ENCODE measurements at places on chromosomes 6 and 20. TPM values are rescaled to one million over a fixed set of nuclear protein-coding genes. Genes with fewer than 3 reads are reported as not detected.

GRCh38 chr6:77318256-77318655 lies 145.0 kb downstream of the HTR1B start:
- no peak for DNase-seq

DNA sequence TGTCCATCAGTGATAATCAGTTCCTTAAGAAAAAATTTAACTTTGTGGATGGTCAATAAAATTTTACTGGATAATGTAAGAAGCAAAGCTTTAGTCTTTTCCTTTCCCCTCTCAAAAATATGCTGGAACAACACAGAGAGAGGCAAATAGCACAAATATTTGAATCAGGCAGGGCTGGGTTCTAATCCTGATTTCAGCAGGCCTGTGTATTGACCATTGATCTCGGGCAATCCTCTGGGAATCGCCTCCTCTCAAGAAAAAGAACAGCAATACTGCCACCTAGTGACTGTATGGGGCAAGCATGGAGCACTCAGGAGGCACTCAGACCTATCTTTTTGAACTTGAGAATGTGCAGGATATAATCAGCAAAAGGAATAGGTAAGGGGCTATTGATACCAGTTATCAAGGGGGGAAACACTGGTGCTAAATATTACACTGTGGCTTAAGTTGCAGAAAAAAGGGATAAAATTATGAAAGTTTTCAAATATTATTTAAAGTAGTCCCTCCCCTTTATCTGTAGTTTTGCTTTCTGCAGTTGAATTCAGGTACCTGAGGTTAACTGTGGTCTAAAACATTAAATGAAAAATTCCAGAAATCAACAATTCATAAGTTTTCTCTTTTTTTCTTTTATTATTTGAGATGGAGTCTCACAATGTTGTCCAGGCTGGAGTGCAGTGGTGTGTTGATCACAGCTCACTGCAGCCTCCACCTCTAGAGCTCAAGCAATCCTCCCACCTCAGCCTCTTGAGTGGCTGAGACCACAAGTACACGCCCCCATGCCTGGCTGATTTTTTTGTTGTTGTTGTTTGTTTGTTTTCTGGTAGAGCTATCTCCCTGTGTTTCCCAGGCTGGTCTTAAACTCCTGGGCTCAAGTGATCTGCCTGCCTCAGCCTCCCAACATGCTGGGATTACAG lies 91.8 kb upstream of the NHSL1 start:
- no peak for DNase-seq

DNA sequence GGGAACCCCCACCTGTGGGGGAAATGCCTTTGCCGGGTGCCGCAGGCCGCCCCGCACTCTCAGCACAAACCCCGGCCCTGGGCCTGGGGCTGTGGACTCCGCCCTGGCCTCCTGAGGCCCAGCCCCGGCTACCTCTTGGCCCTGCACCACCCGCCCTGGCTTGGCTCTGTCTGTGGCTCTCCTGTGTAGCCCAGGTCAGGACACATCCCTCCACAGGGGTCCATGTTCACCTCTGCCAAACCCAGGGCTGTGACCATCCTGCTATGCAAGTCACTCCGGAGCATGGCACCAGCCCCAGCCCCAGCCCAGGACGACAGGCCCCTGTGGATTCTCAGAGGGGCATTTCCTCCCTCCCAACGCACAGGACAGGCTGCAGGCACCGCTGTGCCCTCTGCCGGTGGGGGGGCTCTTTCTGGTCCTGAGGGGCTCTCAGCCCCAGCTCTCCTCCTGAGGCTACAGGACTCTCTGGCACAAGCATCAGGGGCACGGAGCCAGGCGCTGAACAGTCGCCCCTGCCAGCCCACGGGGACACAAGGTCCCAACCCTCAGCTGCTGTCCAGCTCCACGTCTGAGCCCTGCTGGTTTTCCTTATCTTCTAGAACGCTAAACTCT lies 45.7 kb downstream of the TAF4 start:
- no peak for DNase-seq

- no peak for DNase-seq
Observed at GRCh38 chr6:125888989-125889656, 67.4 kb upstream of the HINT3 start.

DNA sequence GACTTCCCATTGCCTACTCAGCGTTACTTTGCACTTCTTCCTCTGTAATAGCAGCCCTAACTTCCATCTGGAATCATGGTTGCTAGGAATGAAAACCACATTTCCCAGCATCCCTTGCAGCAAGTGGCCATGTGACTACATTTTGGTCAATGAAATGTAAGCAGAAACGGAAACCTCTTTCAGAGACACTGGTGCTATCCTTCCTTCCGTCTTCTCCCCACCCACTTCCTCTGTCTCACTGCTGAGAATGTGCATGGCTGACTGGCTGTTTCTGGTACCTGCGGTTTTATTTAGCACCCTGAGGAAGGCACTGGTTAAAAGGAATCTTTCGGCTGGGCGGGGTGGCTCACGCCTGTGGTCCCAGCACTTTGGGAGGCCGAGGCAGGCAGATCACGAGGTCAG lies 107.4 kb downstream of the SCML4 start:
- no peak for DNase-seq

DNA sequence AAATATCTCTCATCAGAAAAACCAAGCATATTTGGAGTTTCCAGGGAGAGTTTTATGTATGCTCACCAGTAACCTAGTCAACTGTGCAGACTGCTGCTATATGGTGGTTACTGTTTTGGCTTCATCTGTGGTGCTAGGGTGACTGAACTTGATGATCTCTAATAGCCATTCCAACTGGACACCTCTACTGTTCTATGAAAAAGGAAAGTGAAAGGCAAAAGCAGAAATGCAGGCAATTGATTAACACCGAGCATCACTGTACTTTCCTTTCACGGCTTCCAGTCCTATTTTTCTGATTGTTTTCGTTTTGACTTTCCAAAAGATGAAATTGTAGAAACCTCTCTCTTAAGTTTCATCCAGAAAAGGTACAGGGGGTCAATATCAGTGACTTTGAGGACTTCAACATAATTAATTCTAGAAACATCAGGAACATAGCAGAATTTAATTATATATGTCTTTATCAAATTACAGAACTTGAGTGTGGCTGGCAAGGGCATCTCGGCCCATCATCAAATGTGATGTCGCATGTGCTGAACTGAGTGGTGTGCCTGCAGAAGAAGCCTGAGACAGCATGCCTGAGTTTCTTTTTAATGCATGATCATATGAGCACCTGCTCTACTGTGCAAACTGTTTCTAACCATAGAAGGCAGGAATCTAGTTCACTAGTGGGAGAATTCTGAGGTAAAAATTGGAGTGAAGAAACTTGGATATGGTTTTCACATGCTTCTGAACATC lies 464.3 kb upstream of the FLRT3 start:
- no peak for DNase-seq

- DNase-seq = no peak
Observed at GRCh38 chr6:17086469-17086868, 15.4 kb upstream of the STMND1 start.

GRCh38 chr6:154579046-154579445 lies 68.6 kb upstream of the CNKSR3 start:
- no peak for DNase-seq

- no peak for DNase-seq
Observed at GRCh38 chr20:51345601-51346101, 196.9 kb downstream of the NFATC2 start.

- no peak for DNase-seq
Observed at GRCh38 chr20:34577061-34577460, 18.5 kb downstream of the MAP1LC3A start.

DNA sequence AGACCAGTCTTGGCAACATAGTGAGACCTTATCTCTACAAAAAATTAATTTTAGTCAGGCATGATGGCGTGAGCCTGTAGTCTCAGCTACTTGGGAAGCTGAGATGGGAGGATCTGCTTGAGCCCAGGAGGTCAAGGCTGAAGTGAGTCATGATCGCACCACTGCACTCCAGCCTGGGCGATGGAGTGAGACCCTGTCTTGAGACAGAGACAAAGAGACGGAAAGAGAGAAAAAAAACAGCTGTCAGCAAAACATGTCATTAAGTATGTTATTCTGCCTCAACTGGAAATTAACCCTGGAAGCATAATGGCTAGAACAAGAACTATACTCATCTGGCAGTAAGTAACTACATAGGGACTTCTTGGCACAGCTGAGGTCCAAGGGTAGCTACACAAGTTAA lies 7.2 kb downstream of the MMS22L start:
- no peak for DNase-seq

DNA sequence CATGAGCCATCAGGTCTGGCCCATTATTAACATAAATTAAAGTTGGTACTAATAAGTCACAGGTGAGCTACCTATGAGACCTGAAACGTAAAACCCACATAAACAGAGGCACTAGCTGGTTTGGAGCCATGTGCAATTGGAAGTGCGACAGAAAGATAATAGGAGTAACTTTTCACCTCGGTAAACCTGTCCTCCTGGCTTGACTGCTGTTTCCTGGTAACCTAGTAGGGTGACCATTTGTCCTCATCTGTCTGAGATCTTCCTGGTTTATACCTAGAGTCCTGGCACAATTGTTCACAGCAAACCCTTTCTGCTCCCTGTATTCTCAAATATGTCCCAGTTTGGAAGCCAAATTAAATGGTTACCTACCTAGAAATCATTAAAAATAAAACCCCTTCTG lies 7.4 kb downstream of the TBC1D20 start:
- DNase-seq = no peak

DNA sequence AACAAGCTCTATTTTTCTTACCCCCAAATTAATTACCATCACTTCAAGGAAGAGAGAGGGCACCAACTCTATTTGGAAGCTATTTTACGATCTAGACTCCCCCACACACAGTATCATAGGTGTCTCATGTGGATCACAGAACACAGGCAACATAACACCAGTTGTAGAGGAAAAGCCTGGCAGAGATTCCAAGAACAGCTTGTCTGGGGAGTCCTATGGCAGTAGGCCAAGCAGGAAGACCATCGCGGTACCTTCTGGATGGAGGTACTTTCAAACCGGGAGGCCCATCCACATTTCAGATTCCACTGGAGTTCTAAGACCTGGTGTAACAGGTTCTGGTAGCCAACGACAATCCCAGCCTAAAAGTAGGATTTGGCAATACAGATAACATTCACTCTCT lies 37.6 kb upstream of the SPDEF start:
- no peak for DNase-seq

DNA sequence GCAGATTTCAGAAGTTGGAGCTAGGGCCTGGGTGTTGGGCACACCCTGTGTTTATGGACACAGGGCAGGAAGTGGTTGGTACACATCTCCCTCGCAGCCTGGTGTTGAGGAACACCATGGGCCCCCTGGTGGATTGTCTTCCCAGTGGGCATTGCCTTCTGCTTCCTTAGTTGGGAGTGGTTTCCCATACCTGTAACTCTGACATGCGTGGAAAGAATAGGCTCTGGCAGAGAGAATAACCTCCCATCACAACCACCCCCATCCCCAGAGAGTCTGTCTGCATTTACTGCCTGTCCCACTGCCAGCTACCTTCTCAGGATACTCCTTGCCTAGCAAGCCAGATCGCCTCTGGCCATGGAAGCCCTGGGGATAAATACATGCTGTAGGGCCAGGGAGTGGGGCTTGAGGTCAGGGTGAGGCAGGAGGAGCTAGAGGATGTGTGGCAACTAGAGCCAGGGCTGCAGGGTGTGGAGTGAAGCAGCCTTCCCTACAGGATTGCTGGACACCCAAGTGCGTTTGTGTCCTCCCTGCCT lies 14.7 kb downstream of the LRRC73 start:
- no peak for DNase-seq

- DNase-seq = no peak
Observed at GRCh38 chr6:101722991-101723579, 329.6 kb downstream of the GRIK2 start.

DNA sequence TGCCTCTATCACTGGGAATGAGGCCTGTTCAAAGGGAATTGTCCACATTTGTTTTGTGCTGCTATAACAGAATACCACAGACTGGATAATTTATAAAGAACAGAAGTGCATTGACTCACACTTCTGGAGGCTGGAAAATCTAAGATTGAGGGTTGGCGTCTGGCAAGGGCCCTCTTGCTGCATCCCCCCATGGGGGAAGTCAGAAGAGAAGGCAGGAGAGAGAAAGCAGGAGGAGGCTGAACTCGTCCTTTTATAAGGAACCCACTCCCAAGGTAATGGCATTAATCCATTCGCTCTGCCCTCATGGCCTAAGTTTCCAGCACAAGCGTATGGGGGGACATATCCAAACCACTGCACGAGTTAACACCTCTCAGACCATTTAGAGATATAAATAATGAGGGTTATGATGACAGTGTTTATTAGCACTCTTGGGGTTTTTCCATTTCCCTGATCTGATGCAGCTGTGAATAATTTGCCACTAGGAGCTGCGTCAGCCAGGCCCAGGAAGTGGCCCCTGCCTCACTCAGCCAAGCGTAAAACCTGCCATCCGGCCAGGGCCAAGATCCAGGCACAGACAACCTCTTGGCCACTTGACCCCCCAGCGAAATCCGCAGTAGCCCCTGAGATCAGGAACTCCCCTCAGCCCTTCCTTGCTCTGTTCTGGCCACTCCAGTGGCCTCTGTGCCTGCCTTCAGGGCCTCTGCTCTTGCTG lies 14.2 kb upstream of the SLCO4A1 start:
- no peak for DNase-seq

DNA sequence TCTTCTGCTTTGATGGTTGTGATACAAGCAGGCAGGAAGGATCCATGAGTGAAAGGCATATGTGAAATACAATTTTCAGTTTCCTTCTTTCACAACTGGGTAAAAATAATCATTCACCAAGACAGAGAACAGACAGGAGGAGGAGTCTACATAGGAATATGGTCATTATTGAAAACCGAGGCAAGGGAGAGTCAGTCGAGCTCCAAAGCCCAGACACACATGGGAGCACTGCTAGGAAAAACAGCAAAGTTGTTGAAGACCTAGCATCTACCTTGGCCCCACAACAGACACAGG lies 260.6 kb downstream of the ERMARD start:
- DNase-seq = no peak

The PRND gene
- total RNA-seq = not detected

The PHACTR3 gene
- total RNA-seq = 2.1 TPM

The OPRM1 gene
- not detected for total RNA-seq

The FARS2 gene
- 13.1 TPM for total RNA-seq

The ELOVL4 gene
- total RNA-seq = 9.1 TPM

The SLC12A5 gene
- 5.1 TPM for total RNA-seq

The SYTL3 gene
- 2.2 TPM for total RNA-seq

All from type B pancreatic cell (in vitro differentiated cells).